Prostate gland (tissue), 2 donors: ENCODE measurements at places on chromosomes 16 and 17. TPM values are rescaled to one million over a fixed set of nuclear protein-coding genes. Genes with fewer than 3 reads are reported as not detected.

DNA sequence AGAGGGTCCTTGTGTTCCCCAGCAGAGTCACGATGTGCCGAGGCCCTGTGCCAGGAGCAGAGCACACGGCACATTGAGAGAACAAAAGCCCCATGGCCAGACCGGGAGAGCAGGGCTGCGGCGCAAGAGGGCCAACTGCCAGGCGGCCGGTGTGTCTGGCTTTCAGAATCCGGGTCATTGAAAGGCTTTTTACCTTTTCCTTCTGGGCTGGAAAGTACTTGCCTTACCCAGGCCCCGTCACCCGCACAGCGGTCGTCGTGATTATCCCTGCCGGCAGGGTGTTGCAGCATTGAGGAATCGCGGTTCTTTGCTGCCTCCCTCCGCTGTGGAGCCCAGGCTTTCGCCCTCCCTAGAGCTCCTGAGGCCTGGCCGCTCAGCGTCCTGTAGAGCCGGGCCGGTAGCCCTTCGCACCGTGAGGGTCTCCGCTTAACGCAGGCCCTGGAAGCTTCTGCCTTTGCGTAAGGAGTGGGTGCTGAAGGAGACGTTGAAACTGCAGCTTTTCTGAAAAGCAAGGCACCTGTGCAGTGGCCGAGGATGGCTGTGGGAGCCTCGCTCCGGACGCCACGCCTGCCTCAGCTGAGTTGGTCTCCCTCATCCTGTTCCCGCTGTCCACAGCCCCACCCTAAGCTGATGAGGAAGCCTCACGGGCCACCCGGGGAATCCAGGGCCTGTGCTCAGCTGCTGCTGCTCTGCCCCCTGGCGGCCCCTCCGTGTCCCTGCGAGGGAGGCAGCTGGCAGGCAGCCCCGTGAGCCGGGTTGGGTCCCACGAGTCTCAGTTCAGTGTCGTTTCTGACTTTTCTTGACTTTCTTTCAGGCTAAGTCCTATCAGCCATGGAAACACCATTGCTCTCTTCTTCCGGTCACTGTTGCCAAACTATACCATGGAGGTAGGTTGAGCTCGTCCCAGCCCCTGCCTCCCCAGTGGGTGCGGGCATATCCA lies 8.6 kb upstream of the MC1R start:
- DNase-seq: peak; percentile 63

DNA sequence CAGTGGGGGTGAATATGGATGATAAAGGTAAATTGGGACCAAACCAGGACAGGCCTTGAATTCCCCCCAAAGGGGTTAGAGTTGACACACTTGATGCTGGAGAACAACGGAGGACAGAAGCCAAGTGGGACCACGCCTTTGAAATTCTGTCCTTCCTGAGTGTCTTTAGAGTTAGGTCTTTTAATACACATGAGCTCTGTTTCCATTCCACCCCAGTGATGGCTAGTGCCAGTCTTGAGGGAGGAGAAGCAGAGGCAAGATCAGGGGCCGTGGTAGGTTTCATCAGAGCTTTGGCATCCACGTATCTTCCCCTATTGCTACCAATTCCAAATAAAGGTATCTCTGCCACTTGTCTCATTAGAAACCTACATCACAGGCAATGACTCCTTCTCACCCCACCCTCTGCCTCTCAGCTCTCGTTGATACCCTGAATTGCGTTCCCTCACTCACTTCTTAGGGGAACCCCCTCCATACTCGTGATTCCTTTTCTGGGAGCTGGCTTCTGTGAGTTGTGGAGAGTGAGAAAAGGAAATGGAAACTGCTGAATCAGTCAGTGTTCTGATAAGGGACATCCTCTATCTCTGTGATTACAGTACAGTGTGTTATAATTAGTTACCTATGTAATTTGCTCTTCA lies 2.4 kb upstream of the CCL3L1 start:
- DNase-seq: no peak

GRCh38 chr16:30786936-30787612 lies at the start of gene ZNF629:
Gene ZNF629 (minus strand): TSS chr16:30787205. CDS start chr16:30784482, 2,723 bp downstream.
- DNase-seq: peak; percentile 55

DNA sequence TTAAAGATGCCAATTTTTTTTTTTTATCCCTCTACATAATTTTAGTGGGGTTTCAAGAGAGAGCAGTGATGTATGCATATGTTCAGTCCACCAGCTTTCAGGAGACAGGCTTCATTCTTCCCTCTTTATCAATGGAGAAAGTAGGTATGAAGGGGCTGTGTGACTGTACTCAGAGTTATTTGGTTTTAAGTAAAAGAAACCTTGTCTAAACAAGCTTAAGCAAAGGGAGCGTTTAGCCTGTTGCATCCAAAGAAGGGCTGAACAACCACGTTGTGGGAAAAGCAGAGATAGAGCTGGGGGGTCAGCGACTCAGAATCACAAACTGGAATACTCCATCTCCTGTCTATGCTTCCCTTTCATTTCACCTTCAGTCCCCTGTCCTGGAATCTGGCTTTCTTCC lies 50.4 kb upstream of the HAS3 start:
- DNase-seq: no peak

Gene INPP5K
- 87.4 TPM for total RNA-seq

- DNase-seq: no peak
These were observed 12.6 kb upstream of the ALOX12B start for GRCh38 chr17:8100111-8100510.

GRCh38 chr17:65389426-65389825 lies 172.0 kb downstream of the AXIN2 start:
- DNase-seq: no peak

Gene KCNJ18
- total RNA-seq: not detected

Gene ADAT1
- 49.1 TPM for total RNA-seq

DNA sequence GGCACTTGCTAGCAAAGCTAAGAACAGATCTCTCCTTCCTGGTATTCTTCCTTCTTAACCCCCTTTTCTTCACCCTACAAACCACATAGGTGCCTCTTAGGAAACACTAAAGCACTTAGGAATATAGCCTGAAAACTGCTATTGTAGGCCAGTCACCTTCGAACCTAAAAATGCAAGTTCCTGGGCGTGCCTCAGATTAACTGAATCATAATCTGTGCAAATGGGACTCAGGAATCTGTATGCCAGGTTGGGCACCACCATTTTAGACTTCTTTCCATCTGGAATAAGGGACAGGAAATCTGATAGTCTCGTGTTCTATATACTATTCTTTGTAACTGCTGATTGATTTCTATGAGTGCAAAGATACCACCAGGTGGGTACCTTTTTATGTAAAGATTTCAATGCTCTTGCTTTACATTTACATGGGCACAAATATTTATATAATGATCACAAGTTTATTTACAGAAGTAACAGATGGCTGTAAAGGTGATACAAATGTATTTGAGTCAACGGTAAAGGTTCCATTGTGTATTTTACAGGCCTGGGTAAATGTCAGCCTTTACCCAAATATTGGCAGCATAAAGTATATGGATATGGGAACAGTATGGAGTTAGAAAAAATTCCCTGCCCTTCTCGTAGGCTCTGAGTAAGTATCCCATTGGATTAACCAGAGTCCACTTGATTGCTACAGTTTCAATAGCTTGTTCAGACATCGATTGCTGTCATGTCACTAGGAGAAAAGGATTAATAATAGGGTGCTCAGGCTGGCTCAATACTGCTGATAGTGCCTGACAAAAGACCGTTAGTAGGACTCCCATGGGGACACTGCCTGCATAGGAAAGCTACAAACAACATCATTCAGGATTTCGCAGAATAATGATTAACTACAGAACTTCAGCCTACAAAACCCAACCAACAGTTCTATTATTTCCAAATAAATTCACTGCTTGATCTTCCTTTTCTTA lies 124.7 kb downstream of the SNX11 start:
- no peak for DNase-seq

- no peak for DNase-seq
These were observed 221.8 kb upstream of the TNRC6C start for GRCh38 chr17:77736721-77737120.

DNA sequence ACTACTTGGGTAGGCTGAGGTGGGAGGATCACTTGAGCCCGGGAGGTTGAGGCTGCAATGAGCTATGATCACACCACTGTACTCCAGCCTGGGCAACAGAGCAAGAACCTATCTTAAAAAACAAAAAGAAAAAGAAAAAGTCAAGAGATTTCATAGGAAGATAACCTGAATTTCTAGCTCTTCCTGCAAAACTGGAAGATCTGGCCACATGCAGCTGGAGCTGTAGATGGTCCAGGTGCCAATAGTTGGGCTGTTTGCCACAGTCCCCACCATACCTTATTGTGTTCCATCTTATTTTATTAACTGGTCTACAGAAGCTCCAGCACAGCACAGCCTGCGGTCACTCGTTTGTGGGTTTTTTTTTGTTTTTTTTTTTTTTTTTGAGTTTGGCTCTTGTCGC lies 15.0 kb downstream of the ATP2A1 start:
- no peak for DNase-seq

DNA sequence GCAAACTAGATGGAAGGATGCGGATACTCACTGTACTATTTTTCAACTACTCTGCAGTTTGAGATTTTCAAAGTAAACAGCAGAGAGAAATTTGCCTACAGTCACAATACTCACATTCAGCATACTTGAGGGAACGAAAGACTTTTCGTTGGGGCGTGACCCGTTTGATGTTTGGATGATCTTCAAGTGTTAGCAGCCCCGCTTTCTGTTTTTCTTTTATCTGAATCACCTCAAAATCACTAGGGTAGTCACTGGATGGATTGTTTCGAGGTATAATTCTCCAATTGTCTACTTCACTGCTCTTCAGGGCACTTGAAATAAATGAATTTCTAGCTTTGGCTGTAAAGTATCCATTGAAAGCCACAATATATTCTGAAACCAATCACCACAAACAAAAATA lies 17.8 kb downstream of the MBTPS1 start:
- no peak for DNase-seq

Gene KRTAP9-4
- not detected for total RNA-seq

GRCh38 chr16:83253521-83253920 lies 554.3 kb upstream of the HSBP1 start:
- DNase-seq: no peak

DNA sequence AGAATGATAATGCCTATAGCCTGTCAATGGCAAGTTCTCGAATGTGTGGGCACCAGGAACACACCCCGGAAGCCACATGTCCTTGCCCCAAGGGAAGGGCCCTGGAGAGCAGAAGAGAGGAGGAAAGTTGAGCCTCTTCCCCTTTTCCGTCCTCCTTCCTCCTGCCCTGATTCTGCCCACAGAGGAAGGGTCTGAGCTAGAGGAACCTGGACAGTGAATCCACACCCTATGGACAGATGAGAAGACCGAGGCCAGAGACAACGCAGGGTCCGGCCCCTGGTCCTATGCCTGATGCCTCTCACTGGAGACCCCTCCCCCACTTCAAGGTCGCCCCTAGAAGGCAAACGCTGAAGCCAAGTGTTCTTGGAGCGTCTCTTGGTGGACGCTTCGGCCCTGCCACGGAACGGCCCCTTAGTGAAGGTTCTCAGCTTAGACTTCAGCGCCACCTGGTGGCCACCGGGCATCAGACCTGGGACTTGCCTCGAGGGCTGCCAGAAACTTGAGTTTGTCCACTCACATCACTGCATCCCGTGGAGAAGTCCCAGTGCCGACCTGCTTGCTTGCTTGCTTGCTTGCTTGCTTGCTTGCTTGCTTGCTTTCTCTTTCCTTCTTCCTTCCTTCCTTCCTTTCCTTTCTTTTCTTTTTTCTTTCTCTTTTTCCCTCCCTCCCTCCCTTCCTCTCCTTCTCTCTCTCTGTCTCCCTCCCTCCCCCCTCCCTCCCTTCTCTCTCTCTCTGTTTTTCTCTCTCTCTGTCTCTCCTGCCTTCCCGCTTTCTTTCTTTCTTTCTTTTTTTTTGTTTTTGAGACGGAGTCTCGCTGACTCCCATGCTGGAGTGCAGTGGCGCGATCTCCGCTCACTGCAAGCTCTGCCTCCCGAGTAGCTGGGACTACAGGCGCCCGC lies 20.6 kb upstream of the SPNS3 start:
- DNase-seq: peak; percentile 86

DNA sequence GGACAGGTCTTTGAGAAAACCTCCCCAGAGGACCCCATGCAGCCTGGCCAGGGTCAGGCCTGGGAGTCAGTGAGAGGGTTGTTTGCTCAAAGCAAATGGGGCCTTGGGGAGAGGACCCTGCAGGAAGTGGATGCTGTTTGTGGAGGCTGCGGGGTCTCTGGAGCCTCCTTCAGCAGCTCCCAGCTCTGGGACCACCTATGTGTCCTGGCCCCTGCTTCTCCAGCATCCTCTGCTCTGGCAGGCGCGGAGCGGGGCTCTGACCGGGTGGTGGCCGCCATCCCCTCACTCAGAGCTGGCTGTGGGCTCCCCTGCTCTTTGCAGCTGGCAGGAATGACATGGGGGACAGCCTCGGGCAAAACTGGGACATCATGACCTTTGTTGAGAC lies 29.8 kb upstream of the CIBAR2 start:
- DNase-seq: no peak

Gene PIGL
- total RNA-seq: 74.0 TPM

DNA sequence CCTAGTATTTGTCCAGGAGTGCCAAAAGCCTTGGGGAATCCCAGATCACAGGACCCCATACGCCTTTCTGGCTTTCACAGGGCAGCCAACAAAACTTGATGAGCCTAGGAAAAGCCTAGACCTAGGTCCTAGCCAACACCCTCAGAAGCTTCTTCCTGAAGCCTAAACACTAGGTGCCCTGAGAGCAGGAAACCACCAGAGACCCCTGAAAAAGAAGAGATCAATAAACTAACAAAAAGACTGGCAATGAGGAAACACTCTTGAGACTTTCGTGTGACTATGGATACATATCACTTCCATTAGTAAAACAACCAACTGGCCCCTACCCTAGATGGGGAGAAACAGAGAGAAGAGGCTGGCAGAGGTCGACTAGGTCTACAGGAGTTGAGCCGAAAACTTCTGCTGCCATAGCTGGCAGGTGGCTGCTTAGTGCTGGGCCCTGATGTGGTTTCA lies 1.2 kb downstream of the ORMDL3 start:
- no peak for DNase-seq

DNA sequence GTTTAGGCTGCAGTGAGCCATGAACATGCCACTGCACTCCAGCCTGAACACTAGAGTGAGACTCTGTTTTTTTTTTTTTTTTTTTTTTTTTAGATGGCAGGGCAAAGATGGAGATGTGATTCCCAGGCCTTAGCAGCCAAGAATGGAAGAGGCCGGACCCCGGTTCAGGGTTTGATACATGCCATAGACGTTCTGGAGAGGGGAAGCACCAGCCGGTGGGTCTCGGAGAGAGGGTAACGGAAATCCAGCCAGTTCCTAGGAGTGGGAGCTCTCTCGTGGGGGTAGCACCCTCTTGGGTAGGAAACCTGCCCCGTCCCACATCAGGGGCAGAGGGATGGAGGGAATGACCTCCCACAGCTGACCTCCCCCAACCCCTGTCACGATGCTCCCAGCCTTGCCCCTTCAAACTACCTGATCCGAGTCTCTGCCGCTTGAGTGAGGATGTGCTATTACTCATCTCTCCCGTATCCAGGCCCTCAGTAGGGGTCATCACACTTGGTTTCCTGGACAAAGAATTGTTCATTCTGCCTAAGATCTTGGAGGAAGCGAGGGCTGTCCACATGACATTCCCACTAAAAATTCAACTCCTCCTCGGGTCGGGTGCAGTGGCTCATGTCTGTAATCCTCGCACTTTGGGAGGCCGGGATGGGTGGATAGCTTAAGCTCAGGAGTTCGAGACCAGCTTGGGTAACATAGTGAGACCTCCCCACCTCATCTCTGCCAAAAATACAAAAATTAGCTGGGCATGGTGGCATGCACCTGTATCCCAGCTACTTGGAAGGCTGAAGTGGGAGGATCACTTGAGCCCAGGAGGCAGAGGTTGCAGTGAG lies 47.3 kb downstream of the MIS12 start:
- DNase-seq: no peak

Gene SGCA
- total RNA-seq: 19.4 TPM

Gene TEX19
- 10.6 TPM for total RNA-seq

GRCh38 chr17:40303009-40303657 lies 5.8 kb upstream of the RARA start:
- no peak for DNase-seq

GRCh38 chr17:80925688-80926335 lies 65.8 kb upstream of the CHMP6 start:
- DNase-seq: no peak

Gene TBC1D3I
- 0.85 TPM for total RNA-seq

Gene RAB26
- 1.8 TPM for total RNA-seq
